Large intestine (tissue), 12 donors: ENCODE measurements at places on chromosomes 16 and 17. TPM values are rescaled to one million over a fixed set of nuclear protein-coding genes. Genes with fewer than 3 reads are reported as not detected.

Gene CACNA1G
- 1.7 TPM for polyA plus RNA-seq

Gene TMEM256
- polyA plus RNA-seq = 187 TPM

Gene FAM171A2
- polyA plus RNA-seq = 6.5 TPM

Gene CACNG4
- polyA plus RNA-seq = 5.1 TPM

DNA sequence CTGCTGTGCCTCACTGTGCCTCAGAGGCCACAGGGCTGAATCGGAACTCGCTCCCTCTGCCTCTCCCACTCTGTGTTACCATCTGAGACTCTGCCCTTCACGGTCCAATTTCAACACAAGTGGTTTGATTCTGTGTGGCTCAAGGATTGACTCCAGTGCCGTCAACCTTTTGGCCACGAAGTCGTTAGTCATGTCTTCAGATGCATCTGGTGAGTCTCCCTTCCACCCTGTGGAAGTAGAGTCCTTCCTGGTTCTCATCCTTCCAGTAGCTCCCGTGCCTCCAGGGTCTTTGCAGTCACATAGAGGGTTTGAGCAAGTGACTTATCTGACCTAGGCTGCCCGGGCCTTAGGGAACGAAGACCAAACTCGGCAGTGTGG, 51.2 kb downstream of the PGS1 start:
- peaks cover 30% of the 10 kb centered on the region for H3K36me3 ChIP-seq
- H3K27me3 ChIP-seq = no peaks in the 10 kb centered on the region
- no peak overlapping the region for H3K27ac ChIP-seq
- DNase-seq = no peak
- H3K4me3 ChIP-seq = no peak overlapping the region

DNA sequence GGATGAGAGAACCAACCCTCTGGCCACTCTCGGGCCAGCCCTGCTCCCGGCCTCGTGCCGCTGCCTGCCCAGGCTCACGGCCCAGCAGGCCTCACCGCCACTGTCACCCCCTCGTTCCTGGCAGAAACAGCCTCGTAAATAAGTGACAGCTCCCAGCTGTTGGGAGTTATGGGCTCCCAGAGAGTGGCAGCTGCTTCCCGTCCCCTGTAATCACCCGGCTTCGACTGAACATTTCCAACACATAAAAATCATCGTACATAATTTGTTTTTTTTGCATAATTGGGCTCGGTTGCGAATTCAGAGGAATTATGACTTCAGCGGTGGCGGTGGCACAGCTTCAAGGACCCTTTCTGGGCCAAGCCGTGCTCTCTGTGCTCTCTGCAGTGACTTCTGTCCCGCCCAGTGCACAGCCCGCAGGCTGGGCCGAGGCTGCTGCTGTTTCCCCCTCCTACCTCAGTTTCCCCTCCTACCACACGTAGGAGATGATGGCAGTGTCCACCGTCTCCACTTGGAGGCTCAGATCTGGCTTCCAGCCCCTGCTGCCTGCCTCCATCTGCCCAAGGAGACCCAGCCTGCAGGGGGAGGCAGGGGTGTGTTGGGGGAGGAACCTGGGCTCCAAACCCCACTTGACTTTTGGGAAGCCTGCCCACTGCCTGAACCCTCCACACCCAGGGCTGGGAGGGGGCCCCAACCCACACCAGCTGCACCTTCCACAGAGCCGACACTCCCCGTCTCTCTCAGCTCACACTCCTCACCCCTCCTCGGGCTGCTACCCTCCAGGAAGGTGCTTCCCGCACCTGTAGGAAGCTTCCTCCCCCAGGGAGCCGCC, 84.9 kb downstream of the RTN4RL1 start:
- H3K36me3 ChIP-seq = no peaks in the 10 kb centered on the region
- DNase-seq = no peak
- H3K4me1 ChIP-seq = peaks cover 7% of the 10 kb centered on the region
- no peak overlapping the region for H3K27ac ChIP-seq
- H3K27me3 ChIP-seq = no peaks in the 10 kb centered on the region

GRCh38 chr16:57000271-57001025, 11.1 kb downstream of the NLRC5 start:
- no peak overlapping the region for H3K4me3 ChIP-seq
- no peak overlapping the region for H3K27ac ChIP-seq
- H3K36me3 ChIP-seq = no peaks in the 10 kb centered on the region

DNA sequence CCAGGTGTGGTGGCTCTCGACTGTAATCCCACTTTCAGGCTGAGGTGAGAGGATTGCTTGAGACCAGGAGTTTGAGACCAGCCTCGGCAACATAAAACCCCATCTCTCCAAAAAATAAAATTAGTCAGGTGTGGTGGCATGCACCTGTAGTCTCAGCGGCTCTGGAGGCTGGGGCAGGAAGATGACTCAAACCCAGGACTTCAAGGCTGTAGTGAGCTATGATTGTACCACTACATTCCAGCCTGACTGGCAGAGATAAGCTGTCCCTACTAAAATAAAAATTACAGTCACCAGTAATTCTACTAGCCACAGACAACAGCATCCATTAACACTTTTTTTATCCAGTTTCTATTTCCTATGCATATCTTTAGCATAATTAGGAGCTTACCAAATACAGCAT, 176.3 kb downstream of the CPPED1 start:
- no peak for DNase-seq
- no peaks in the 10 kb centered on the region for H3K4me1 ChIP-seq
- H3K27me3 ChIP-seq = no peaks in the 10 kb centered on the region

GRCh38 chr16:77784441-77785372, 3.7 kb upstream of the VAT1L start:
- H3K27ac ChIP-seq = no peak overlapping the region
- no peaks in the 10 kb centered on the region for H3K4me1 ChIP-seq
- H3K4me3 ChIP-seq = no peak overlapping the region

GRCh38 chr17:5780476-5780875, 196.2 kb upstream of the NLRP1 start:
- H3K4me1 ChIP-seq = peaks cover 3% of the 10 kb centered on the region
- no peaks in the 10 kb centered on the region for H3K27me3 ChIP-seq
- DNase-seq = peak; percentile 45
- H3K36me3 ChIP-seq = no peaks in the 10 kb centered on the region
- H3K27ac ChIP-seq = no peak overlapping the region

DNA sequence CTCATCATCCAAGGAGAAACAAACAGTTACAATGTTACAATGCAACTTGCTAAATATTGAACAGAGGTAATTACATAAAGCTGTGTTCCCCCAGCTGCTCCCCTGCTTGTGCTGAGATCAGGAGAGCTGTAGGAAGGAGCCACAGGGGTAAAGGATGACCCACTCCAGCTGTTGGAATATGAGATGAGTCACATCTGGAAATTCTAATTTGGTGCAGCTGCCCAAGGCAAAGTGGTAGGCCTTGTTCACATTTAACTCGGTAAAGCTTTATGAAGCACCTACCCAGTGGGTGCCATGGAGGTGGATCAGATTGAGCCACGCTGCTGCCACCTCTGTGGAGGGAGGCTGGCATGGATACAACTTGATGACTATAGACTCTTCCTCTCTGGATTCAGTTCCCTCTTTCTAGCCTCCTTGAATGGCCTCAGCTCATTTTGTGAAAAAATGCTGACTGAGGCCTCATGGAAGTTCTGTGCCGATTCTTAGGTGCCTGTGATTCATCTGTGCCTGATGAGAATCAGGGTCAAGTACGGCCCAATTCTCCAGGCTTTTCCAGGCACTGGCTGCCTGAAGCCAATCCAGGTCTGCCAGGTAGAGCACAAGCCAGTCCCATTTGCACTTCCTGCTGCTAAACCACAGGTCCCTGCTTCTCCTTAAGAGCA, 7.4 kb downstream of the ZNF689 start:
- peaks cover 8% of the 10 kb centered on the region for H3K4me1 ChIP-seq
- H3K4me3 ChIP-seq = no peak overlapping the region
- H3K27me3 ChIP-seq = no peaks in the 10 kb centered on the region
- DNase-seq = no peak
- no peak overlapping the region for H3K27ac ChIP-seq

DNA sequence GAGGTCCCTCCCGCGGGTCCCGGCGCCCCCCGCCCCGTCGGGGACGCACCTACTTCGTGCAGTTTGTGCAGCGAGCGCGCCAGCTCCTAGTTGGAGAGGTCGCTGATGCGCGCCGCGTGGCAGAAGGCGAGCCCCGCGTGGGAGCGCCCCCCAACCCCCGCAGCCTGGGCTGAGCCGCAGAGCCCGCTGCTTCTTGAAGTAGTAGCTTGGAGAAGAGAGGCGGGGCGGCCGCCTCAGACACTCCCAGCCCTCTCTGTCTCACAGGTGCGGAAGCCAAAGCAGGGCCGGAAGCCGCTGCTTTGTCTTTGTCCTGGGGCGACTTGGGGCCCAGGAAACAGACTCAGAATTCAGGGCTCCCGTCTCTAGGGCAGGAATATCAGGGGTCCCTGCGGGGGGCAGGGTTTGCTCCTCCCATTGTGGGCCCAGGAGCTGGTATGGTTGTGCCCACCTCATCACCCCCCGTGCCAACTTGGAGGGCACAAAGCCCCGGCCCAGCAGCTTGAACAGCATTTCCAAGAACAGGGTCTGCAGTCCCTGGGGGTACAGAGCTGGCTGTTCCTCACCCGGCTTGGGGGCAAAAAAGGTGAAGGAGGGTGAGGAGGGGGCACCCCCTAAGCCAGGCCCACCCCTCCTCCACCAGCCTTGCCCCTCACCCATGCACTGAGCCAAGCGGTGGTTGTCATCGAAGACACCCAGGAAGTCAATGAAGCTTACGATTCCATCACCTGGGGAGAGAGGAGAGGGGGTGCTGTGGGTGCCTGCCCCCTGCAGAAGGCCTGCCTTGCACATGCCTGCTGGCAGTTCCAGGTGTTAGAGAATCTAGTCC, 13.5 kb downstream of the SPATA32 start:
- no peak for DNase-seq
- H3K4me1 ChIP-seq = peaks cover 7% of the 10 kb centered on the region
- H3K36me3 ChIP-seq = no peaks in the 10 kb centered on the region

DNA sequence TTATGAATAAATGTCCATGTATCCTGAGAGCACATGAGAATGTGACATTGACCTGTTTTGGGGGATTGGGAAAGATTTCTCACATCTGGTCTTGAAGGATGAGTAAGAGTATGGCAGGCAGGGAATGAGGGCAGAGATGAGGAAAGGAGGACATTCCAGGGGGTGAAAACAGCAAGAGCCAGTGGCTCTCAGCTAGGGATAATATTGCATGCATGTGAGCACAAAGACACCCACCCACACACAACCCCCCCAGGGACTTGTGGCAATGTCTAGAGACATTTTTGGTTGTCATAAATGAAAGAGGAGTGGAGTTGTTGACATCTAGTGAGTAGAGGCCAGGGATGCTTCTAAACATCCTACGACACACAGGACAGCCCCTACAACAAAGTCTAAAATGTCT, 6.0 kb downstream of the MYO1D start:
- DNase-seq = no peak
- H3K36me3 ChIP-seq = no peaks in the 10 kb centered on the region
- no peak overlapping the region for H3K4me3 ChIP-seq
- no peak overlapping the region for H3K27ac ChIP-seq

DNA sequence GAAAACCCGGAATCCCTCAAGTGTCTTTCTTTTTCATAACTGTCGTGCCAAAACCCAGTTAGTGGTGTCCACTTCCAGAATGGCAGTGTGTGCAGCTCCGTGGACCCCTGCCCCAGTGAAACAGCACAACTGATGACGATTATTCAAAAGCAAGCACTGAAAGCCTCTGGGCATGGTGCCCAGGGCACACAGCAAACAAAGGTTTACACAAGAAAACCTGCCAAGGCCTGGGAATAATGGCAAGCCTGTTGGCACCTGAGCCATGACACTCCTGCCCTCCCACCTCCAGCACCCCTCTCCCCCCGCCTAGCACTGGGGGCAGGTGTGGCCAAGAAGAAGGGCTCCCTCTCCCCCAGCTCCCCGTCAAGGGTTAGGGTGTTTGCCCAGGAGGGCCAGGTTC, 2.8 kb downstream of the PKMYT1 start:
- DNase-seq = no peak
- no peak overlapping the region for H3K4me3 ChIP-seq
- H3K36me3 ChIP-seq = peaks cover 4% of the 10 kb centered on the region
- peaks cover 5% of the 10 kb centered on the region for H3K4me1 ChIP-seq

GRCh38 chr16:11091021-11091785, 146.8 kb downstream of the CLEC16A start:
- H3K27ac ChIP-seq = no peak overlapping the region
- DNase-seq = no peak
- H3K4me3 ChIP-seq = no peak overlapping the region
- H3K27me3 ChIP-seq = no peaks in the 10 kb centered on the region

GRCh38 chr17:77454242-77455095, 313.7 kb downstream of the SEC14L1 start:
- no peak overlapping the region for H3K4me3 ChIP-seq
- DNase-seq = no peak

DNA sequence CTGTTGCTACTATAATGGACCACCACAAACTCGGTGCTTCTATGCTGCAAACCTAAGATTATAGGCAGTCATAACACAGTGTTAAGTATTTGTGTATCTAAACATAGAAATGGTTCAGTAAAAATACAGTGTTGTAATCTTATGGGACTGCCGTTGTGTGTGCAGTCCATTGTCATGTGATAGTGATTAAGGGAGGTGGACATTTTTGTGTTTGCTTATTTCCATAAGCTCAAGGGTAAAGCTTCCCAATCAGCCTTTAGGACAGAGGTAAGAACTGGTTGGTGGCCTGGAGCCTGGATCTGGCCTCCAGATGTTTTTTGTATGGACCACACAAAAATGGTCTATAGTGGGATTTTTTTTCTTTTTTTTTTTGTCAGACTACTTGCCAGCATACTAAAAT, 29.9 kb downstream of the WWOX start:
- H3K27ac ChIP-seq = no peak overlapping the region
- H3K36me3 ChIP-seq = no peaks in the 10 kb centered on the region
- no peaks in the 10 kb centered on the region for H3K27me3 ChIP-seq
- no peaks in the 10 kb centered on the region for H3K4me1 ChIP-seq
- DNase-seq = no peak

- no peaks in the 10 kb centered on the region for H3K4me1 ChIP-seq
- no peaks in the 10 kb centered on the region for H3K27me3 ChIP-seq
- no peak for DNase-seq
- H3K36me3 ChIP-seq = peaks cover 35% of the 10 kb centered on the region
- no peak overlapping the region for H3K4me3 ChIP-seq
Measured at GRCh38 chr17:66695098-66695497, 139.8 kb upstream of the CACNG5 start.

GRCh38 chr16:56332464-56333079, 92.8 kb downstream of the AMFR start:
- H3K4me1 ChIP-seq = no peaks in the 10 kb centered on the region
- no peaks in the 10 kb centered on the region for H3K36me3 ChIP-seq
- no peak overlapping the region for H3K4me3 ChIP-seq
- H3K27me3 ChIP-seq = no peaks in the 10 kb centered on the region
- no peak overlapping the region for H3K27ac ChIP-seq
- no peak for DNase-seq

DNA sequence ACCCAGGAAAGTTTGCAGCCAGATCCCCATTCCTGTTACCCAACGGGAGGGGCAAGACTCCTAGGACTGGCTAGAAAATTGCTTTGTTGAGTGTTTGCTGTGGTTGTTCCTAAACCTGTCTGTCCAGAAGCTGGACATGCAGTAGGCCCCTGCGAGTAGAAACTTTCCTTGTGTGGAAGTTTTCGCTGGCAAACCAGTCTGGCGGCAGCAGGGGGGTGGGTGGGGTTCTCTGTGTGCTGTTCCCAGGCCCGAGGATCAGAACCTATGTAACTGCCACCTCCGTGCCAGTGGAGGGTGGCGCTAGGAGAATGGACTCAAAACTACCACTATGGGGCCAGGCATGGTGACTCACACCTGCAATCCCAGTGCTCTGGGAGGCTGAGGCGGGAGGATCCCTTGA, 9.2 kb downstream of the SGSM2 start:
- H3K27ac ChIP-seq = no peak overlapping the region
- no peak overlapping the region for H3K4me3 ChIP-seq
- peaks cover 16% of the 10 kb centered on the region for H3K36me3 ChIP-seq
- no peak for DNase-seq
- H3K4me1 ChIP-seq = peaks cover 23% of the 10 kb centered on the region
- no peaks in the 10 kb centered on the region for H3K27me3 ChIP-seq

GRCh38 chr16:52547834-52548215, 882 bp upstream of the TOX3 start:
- H3K4me1 ChIP-seq = peaks cover 9% of the 10 kb centered on the region
- H3K36me3 ChIP-seq = no peaks in the 10 kb centered on the region
- H3K27me3 ChIP-seq = peaks cover 15% of the 10 kb centered on the region
- peak overlapping the region; percentile 61 for H3K27ac ChIP-seq
- DNase-seq = no peak
